Activated naive CD4-positive, alpha-beta T cell treated with anti-CD3 and anti-CD28 coated beads for 36 hours (primary cell): ENCODE measurements at places on chromosomes 5 and 9.

DNA sequence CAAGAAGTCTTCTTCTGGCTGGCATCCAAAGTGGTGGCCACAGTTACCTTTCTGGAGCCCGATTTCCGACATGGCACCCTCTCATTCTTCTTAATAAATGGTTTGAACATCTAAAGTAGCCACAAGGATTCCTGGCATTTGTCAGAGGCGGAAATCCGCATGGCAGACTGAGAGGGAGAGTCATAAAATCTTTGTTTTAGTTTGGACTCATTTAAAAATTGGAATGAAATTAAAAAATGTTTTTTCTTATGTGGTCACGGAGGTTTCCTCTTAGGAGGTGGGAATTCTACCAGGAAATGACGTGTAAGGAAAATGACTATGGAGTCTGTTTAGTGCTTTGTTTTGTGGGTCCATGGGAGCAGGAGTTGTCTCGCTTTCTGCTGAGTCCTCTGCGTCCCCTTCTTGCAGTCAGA, 133.0 kb upstream of the PTCH1 start:
- no peak for DNase-seq

GRCh38 chr9:129900263-129901027, 65.2 kb downstream of the USP20 start:
- no peak for DNase-seq

DNA sequence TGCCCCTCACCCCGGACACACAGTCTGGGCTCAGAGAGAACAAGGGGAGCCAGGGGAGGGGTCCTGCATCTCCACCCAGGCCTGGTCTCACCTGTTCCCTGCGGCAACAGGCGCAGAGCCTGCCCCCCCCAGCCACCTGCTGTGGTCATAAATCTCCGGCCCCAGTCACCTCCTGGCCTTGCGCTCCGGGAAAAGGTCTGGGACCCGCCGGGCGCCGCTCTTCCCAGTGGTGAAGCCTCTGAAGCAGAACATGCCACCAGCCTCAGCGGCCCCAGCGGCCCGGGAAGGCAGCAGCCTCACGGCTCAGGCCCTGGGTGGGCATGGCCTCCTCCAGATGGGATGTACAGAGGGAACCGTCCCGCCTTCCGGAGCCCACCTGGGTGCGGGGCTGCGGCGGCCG, 20.6 kb downstream of the NOTCH1 start:
- DNase-seq: no peak

- DNase-seq: no peak
These were observed 113.8 kb downstream of the TMEM161B start for GRCh38 chr5:88154891-88155290.

DNA sequence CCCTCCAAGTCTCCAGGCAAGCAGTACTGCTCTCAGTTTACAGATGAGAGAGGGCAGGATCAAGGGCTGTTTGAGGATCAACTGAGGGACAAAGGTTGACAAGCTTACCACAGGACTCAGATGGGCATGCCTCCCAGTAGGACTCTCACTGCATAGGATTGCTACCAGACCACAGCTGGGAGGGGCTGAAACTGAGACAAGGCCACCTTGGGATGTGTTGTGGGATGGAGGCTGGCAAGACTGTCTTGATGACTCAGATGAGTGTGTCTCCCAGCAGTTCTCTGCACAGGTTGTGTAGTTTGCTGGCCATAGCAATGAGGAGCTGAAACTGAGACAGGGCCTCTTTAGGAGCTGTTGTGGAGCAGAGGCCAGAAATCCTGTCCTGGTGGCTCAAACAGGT, 222.2 kb upstream of the IRX1 start:
- DNase-seq: no peak

- DNase-seq: no peak
These were observed 91.1 kb upstream of the TLE4 start for GRCh38 chr9:79480639-79481038.

DNA sequence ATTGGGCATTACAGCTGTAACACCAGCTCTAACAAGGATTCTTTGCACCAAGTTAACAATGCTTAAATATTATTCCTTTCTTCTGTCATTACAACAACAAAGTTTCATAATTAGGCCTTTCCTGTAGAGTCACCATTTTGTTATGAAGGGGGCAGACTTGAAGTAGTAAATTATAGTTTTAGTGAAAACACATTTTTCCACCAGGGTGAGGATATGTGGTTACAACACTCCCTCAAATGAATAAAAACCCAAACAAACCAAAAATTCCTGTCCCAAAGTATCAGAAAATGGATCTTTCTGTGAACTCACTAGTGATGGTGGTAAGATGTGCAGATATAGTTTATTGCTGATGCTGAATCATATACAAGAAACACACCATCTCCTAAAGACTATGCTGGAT, 250.5 kb upstream of the TUT7 start:
- no peak for DNase-seq

DNA sequence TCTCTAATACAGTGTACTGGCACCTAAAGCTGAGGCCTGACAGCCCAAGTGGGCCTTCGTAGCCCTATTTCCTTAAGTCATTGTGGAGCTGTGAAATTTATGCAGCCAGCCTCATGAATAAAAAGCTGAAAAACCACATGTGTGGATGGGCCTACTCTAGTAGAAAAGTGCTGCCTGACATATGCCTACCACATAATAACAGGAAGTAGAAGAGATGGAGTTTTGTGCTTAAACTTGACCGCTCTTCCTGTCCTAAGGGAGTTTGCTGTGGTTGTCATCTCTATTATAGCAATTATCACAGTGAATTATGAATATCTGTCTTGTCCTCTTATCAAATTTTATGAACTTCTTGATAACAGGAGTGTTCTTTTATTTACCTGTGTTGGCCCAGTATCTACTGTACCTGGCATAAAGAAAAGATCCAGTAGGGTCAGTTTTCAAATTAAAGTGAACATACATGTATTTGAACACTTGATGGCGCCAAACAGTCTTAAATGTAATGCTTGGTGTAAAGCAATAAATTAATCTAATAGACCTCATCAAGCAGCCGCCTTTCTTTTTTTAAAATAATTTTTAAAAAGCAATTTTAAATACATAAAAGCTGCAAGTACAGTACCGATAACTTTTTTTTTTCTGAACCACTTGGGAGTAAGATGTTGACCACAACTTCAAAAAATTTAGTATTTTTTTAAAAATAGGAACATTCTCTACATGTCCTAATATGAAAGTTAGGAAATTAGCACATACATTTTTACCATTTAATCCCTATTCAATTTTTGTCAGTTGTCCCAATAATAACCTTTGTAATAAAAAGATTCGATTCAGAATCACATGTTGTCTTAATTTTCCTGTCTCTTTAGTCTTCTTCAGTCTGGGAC, 51.0 kb downstream of the FKTN start:
- no peak for DNase-seq

DNA sequence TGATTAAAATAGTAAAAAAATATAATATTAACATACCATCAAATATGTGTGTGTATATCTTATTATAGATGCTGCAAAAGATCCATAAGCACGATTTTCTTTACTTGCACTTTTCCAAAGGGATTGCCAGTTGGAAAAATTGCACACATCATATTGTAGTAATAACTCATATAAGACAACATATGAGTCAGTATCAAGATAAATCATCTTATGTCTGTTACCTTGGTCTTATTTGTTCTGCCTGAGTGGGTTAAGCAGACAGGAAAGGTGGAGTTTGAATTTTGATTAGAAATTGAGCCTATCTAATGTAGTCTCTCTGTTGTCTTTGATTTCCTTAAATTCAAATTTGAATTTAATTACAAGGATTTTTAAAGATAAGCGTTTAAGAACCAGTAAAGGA, 24.6 kb downstream of the LYSMD3 start:
- no peak for DNase-seq

DNA sequence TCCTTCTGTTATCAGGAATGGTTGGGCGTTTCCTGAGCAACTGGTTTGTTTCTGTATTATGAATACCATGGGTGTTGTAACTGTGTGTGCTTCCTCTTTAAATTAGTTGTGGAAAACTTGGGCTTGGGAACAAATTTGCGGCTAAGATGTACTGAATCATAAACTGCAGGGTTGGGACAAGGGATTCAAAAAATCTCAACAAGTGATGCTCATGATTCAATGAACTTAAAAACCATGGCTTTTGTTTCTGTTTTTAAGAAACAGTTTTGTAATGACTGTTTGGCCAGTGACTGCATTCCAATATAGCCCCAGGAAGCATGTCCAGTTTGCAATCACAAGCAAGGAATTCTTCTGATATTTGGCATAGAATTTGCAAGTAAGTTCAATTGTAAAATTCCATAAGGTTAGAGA, 657.5 kb upstream of the WWC1 start:
- no peak for DNase-seq

GRCh38 chr9:10014889-10015288, 597.9 kb downstream of the PTPRD start:
- DNase-seq: no peak
